Activated T-helper 1 cell treated with anti-CD3 and anti-CD28 coated beads, Interleukin-2, amount 50 U/mL, for 16 hours (primary cell): ENCODE measurements at places on chromosomes 4 and X.

- DNase-seq: no peak
These were observed 390.9 kb downstream of the ADAM29 start for GRCh38 chr4:175309041-175309440.

GRCh38 chrX:145751943-145752342 is 65.7 kb upstream of the SLITRK2 start:
- DNase-seq: no peak

- DNase-seq: no peak
These were observed 5.7 kb downstream of the NSG1 start for GRCh38 chr4:4392501-4393183.

- no peak for DNase-seq
These were observed 24.3 kb upstream of the UXT start for GRCh38 chrX:47683184-47683828.

DNA sequence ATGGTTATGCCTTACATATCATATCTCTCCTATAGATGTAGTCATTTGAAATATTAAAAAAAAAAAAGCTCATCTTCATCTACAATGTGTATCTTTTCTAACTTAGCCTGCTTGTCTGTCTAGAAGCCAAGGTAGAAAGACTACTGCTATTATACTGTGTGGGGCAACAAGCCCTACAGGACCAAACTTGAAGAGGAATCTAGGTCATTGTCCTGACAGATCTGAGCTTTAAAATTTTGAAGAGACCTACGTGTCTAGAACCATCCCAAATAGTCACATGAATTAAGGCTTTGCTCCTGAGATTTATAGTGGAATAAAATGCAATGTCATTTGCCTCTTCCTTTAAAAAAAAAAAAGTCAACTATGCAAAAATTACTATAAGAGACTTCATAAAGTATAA is 95.8 kb downstream of the PALLD start:
- DNase-seq: no peak

GRCh38 chr4:3462790-3463415 is at the start of gene DOK7:
Gene DOK7 (plus strand): TSS chr4:3463306. CDS start chr4:3463376, 70 bp downstream.
- DNase-seq: no peak

GRCh38 chrX:122055460-122055859 is 1008.0 kb downstream of the GLUD2 start:
- DNase-seq: no peak

GRCh38 chr4:112560084-112560483 is 44.1 kb upstream of the NEUROG2 start:
- no peak for DNase-seq

DNA sequence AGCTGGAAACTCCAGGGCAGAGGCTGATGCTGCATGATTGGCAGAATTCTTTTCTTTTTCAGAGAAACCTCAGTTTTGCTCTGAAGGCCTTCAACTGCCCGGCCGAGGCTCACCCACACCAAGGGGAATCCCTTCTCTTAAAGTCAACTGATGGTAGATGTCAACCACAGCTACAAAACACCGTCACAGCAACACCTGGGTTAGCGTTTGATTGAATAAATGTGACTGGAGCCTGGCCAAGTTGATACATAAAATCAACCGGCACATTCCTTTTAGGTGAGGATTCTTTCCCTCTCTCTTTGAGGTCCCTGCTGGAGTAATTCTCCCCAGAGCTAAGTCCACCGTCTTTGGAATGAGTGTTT is 15.2 kb upstream of the KIAA0232 start:
- DNase-seq: no peak

GRCh38 chrX:66920296-66920695 is 281.4 kb upstream of the EDA2R start:
- DNase-seq: no peak

- no peak for DNase-seq
These were observed at the start of gene LIMCH1 for GRCh38 chr4:41538017-41538733. Gene LIMCH1 (plus strand): TSS chr4:41538157. CDS start chr4:41605996, 67,839 bp downstream.

GRCh38 chr4:38180456-38180855 is 220.3 kb downstream of the PTTG2 start:
- DNase-seq: no peak

- no peak for DNase-seq
These were observed 4.8 kb upstream of the EXOSC9 start for GRCh38 chr4:121796283-121796682.

DNA sequence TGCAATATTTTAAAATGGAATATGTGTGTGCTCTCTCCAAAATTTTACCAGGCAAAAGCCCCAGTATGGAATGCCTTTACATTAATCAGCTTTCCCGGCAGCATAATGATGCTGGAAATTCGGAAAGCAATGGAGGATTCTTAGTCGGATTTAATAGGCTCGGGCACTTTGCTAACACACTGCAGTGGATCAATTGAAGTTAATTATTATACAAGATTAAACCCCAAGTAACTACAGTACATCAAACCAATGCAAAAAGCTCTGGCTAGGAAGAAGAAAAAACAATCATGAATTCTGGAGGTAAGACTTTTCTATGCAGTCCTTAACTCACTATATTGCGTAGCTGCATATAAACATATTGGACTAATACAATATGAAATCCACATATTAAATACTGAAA is 43.6 kb upstream of the GRIA3 start:
- no peak for DNase-seq

GRCh38 chr4:77801260-77801608 is 17.9 kb downstream of the CNOT6L start:
- DNase-seq: no peak

- no peak for DNase-seq
These were observed 29.0 kb downstream of the NHS start for GRCh38 chrX:17403972-17404371.

DNA sequence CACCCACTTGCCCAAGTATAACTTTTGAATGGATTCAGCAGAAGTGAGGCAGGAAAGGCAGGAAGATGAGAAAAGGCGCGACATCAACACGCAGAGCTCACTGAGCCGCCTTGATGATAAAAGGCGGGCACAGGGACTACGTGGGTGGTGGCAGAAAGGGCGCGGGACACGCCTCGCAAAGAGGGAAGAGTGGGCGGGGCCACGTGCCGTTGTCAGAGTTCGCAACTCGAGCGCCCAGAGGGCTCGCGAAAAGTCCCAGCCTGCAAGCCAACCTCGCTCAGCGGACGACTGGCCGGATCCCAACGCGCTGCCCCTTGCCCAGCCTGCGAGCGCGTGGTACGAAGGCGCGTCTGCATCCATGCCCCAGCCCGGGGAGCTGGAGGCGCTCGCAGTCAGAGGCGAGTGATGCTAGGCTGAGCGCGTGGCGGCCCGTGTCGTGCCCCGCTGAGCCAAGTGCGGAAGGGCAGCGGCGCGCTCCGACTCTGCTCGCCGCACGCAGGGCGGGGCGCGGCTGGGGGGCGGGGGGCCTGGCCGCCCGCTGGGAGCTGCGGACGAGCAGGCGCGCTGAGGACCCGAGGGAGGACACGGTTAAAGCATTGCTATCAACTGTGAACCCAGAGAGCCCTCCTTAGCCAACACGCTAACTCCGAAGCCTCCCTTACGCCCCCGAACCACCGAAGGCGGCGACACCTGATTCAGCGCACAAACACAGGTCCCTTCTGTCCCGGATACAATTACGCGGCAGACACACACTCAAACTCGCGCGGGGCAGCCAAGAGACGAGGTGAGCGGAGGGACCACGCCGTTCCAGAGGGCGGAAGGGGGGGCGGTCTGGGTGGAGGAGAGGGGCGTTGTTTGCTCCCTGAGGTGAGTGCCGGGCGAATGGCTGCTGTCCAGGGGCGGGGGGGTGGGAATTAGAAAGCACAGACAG is at the start of gene UGT8:
Gene UGT8 (plus strand): TSS at position 617 of the 931 bp plus-strand sequence. CDS start 24,074 bp downstream, outside the sequence.
- DNase-seq: no peak

GRCh38 chrX:153526801-153527200 is 9.4 kb downstream of the ATP2B3 start:
- DNase-seq: no peak

DNA sequence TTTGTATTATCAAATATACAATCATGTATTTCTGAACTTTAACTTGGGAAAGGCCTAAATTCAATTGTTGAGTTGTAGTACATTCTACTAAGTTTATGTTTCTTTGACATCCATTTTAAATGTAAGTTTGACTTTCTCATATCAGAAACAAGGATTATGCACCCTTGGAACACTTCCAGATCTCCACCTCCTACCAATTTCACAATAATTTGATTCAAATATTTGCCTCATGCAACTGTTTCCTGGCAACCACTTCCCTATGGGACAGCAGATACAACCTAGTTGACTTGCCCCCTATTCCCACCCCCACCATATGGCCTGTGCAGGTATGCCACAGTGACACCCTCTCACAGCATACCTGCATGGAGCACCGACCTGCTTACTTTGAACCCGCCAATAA is 506.4 kb upstream of the PABPC4L start:
- no peak for DNase-seq

GRCh38 chr4:56671860-56672259 is 9.2 kb downstream of the HOPX start:
- DNase-seq: no peak

GRCh38 chr4:40193016-40193571 is 3.7 kb upstream of the RHOH start:
- no peak for DNase-seq

DNA sequence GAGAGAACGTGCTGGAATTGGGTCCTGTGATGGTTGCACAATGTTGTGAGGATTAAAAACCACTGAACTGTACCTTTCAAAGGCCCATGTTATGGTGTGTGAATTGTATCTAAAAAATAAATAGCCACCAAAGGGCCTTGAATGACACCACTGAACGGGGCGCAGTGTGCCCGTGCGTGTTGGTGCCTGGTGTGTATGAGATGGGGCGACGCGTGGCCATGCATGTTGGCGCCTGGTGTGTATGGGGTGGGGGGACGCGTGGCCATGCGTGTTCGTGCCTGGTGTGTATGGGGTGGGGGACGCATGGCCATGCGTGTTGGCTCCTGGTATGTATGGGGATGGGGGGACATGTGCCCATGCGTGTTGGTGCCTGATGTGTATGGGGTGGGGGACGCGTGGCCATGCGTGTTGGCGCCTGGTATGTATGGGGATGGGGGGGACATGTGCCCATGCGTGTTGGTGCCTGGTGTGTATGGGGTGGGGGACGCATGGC is 66.6 kb upstream of the HELT start:
- DNase-seq: no peak

DNA sequence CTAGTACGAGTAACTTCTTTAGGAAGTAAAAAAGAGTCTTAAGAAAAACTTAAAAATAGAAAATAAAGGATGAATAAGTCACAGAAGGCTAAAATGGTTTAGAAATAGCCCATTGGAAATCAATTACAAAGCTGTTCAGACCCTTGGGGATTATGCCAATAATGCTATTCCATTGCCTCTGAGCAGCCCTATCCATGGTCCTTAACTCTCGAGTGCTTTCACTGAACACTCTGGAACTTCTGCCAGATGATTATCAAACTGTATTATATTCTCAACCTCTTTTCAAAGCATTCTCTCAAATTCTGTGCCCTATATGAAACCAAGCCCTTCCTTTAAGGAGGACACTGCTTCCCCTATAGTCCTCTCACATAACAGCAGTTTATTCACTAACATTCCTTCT is 17.0 kb downstream of the SLC9B1 start:
- DNase-seq: no peak

GRCh38 chrX:153520287-153520917 is 3.0 kb downstream of the ATP2B3 start:
- no peak for DNase-seq

DNA sequence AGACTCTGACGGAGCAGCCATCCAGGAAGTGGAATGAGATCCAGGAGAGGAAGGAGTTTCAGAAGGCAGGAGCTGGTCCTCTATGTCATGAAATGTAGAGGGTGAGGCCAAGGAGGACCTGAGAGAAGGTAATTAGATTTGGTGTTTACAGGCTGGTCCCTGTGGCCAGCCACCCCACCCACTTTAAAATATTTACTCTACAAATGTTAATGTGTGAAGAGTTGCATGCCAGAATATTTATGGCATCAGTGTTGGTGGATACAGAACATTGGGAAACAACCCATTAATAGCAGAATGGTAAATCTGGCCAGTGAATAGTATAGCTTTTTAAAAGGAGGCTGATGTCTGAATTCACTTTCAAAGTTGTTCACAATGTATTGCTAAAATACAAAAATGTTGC is 17.6 kb downstream of the TMEM164 start:
- DNase-seq: no peak

- no peak for DNase-seq
These were observed 12.8 kb downstream of the AMER1 start for GRCh38 chrX:64192673-64193072.

DNA sequence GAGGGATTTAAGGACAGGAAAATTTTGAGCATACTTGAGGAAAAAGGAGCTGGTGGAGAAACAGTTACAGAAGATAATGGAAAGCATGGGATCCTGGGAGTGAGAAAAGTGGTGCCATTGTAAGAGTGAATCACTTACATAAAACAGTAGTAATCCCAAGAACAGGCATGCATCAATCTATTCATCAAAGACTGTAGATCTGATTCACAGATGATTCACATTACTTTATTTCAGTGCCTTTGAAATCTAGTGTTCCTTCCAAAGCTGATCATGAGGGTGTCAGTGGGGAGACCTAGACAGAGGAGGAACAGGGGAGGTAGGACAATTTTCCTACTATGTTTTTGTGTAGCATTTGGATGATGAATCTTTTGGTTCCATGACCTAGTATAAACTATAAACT is 102.7 kb downstream of the TAB3 start:
- no peak for DNase-seq

DNA sequence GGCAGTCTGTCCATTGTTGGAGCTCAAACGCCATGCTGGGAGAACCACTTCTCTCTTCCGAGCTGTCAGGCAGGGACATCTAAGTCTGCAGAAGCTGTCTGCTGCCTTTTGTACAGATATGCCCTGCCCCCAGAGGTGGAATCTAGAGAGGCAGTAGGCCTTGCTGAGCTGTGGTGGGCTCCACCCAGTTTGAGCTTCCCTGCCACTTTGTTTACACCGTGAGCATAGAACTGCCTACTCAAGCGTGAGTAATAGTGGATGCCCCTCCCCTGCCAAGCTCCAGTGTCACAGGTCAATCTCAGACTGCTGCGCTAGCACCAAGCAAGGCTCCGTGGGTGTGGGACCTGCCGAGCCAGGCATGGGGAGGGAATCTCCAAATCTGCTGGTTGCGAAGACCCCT is 145.7 kb downstream of the VSIG4 start:
- no peak for DNase-seq

- DNase-seq: no peak
These were observed 32.2 kb upstream of the TXLNG start for GRCh38 chrX:16754019-16754418.

- DNase-seq: no peak
These were observed 315.9 kb downstream of the MAPK10 start for GRCh38 chr4:86043755-86044592.

- DNase-seq: no peak
These were observed 8.6 kb upstream of the MXD4 start for GRCh38 chr4:2270341-2271165.

DNA sequence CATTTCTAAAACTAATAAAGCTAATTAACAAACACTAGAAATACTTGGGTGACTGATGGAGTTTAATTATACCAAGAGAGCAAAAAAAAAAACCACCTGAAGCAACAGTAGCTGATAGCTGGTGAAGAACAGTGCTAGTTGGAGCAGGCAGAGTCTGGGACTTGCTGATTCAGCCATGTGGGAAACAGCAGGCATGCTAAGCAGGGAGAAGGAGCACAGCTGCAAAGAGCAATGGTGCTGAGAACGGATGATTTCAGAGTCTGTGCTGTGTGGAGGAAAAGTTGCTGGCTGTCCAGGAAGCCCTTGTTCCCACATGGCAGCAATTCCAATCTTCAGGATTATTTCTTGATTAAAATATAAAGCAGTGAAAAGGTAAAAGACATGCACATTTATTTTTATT is 68.8 kb downstream of the NPY1R start:
- DNase-seq: no peak
